Glomerular endothelial cell (primary cell): ENCODE measurements at places on chromosomes 7 and 10. TPM values are rescaled to one million over a fixed set of nuclear protein-coding genes. Genes with fewer than 3 reads are reported as not detected.

DNA sequence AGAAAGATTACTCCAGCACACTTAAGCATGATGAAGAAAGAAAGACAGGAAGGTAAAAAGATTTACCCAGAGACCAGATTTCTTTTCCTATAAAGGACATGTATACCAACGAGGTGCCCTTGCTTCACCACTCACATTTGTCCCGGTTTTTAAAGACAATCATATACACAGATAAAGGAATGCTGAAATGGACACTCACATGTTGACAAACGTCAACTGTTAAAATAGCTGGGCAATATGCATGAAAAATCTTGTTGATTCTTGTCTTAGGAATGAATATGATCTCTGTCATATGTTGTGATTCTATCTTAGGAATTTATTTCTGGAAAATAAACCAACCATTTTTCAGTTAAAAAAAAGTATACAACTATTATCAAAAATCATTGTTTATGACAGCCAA, 158.2 kb downstream of the SRPK2 start:
- no peak for DNase-seq

- no peak for DNase-seq
Measured at GRCh38 chr7:106887421-106887820, 22.3 kb downstream of the PIK3CG start.

GRCh38 chr7:7178906-7179305, 3.4 kb upstream of the C1GALT1 start:
- DNase-seq = no peak

- DNase-seq = no peak
Measured at GRCh38 chr10:18421726-18422293, 229.6 kb downstream of the NSUN6 start.

DNA sequence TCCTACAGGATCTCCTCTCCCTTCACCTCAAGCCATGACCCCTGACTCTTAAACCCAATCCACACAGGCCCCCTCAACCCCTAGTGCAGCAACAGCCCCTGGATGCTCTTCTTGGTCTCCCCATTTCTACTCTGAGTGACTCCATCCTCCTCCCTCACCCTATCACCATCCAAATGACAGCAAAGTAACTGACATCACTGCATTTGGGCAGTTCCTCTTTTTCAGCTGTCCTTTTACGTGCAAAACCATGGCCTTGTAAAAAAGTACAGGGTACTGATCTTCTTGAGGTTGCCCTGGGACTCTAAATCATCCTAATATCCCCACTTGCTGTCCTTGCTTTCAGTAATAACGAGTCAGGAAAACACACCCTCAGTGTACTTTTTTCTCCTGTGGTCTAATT, 454.9 kb downstream of the ADRA2A start:
- DNase-seq = no peak

The PON3 gene
- not detected in 2 replicates for total RNA-seq

DNA sequence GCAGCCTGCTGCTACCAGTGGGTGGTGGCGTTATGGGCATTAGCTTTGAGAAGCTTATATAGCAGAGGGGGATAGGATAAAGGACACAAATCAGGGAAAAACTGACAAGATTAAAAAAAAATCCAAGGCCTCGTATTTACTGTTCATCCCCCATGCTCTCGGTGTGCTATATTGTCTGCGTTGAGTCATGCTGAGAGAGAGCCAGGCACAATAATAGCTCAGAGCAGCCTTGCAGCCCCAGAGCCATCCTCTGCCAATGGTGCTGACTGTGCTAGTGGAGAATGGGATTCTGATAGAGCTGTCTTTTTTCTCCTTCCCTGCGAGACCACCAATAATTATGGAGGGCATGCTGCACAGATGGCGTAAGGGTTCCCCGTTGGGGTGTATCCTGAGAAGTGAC, 51.7 kb upstream of the FZD1 start:
- no peak for DNase-seq

- no peak for DNase-seq
Measured at GRCh38 chr10:117167346-117167788, 29.3 kb upstream of the VAX1 start.

- DNase-seq = no peak
Measured at GRCh38 chr10:48400129-48400849, 93.8 kb downstream of the MAPK8 start.

GRCh38 chr7:158958618-158959017, 102.3 kb downstream of the DYNC2I1 start:
- no peak for DNase-seq

- no peak for DNase-seq
Measured at GRCh38 chr10:110471566-110472139, 26.1 kb upstream of the DUSP5 start.

DNA sequence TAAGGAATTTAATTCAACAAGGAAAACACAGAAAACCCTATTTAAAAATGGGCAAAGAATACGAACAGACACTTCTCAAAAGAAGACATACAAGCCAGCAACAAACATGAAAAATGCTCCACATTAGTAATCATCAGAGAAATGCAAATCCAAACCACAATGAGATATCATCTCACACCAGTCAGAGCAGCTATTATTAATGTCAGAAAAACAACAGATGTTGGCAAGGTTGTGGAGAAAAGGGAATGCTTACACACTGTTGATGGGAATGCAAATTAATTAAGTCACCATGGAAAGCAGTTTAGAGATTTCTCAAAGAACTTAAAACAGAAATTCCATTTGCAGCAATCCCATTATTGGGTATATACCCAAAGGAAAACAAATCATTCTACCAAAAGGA, 55.2 kb downstream of the GCC1 start:
- DNase-seq = no peak

The SMO gene
- 6.2 and 6.5 TPM in 2 replicates for total RNA-seq

DNA sequence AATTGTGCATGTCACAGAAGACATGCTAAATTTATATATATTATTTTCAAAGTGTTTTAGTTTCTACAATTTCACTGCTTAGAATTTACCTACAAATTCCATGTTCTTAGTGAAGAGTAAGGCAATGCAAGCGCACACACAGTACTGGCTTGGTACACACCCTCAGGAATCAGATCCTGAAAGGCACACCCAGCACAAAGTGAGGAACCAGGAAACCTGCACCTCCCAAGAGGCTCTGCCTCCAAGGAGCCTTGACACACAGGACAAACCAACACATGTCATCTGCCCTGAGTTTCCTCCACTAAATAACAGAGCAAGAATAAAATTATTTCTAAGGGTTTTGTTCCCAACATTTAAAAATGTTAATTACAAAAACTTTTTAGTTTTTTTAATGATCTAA, 156.2 kb downstream of the PARD3 start:
- no peak for DNase-seq

The TMEM26 gene
- total RNA-seq = 1.7 and 2.9 TPM in 2 replicates

GRCh38 chr10:72702868-72703581, 11.1 kb downstream of the MCU start:
- no peak for DNase-seq

The SPDYE16 gene
- total RNA-seq = 0.24 TPM in 1 of 2 replicates, not detected in the other

The OR2A42 gene
- total RNA-seq = not detected in 2 replicates

GRCh38 chr10:79038104-79038840, 30.5 kb upstream of the ZMIZ1 start:
- DNase-seq = no peak

DNA sequence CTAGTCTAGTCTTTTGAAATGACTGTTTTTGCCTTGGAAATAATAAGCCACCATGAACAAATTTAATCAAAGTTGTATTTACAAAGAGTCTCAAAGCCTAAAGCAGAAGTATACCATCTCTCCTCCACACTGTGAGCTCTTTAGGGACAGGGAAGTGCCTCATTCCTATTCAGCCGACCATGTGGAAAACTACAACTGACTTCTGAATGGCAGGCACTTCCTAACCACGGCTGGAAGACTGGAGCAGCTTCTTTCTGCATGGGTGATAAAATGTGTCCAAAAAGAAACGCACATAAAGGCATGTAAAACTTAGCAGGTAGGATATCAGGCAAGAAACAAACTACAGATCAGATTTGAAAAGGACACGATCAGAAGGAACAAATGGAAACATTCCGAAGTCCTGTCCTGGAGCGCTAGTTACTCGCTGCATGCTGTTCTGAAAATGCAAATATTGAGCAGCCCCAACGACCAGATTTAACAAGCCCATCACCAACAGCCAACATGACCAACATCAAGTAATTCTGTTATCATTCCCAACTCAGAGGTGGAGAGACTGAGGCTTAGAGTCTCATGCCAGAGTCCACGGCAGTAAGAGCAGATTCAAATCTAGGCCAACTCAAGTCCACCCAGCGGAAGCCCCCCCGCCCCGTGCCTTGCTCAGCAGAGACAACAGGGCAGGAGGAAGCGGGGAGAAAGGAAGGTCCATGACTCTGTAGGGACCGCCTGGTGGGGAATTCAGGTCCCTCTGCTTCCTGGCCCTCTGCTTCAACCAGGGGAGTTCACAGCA, 26.5 kb downstream of the CTBP2 start:
- no peak for DNase-seq

- no peak for DNase-seq
Measured at GRCh38 chr10:121615836-121616235, 17.6 kb upstream of the FGFR2 start.

GRCh38 chr7:139582671-139583155, 59.2 kb downstream of the CLEC2L start:
- no peak for DNase-seq

- DNase-seq = no peak
Measured at GRCh38 chr10:70742537-70743429, 42.4 kb downstream of the TBATA start.

The SPDYE1 gene
- not detected in 2 replicates for total RNA-seq

The H2BK1 gene
- total RNA-seq = not detected in 2 replicates

The PDE1C gene
- total RNA-seq = 1.9 and 2.6 TPM in 2 replicates

The GATAD1 gene
- 17.8 and 24.8 TPM in 2 replicates for total RNA-seq

DNA sequence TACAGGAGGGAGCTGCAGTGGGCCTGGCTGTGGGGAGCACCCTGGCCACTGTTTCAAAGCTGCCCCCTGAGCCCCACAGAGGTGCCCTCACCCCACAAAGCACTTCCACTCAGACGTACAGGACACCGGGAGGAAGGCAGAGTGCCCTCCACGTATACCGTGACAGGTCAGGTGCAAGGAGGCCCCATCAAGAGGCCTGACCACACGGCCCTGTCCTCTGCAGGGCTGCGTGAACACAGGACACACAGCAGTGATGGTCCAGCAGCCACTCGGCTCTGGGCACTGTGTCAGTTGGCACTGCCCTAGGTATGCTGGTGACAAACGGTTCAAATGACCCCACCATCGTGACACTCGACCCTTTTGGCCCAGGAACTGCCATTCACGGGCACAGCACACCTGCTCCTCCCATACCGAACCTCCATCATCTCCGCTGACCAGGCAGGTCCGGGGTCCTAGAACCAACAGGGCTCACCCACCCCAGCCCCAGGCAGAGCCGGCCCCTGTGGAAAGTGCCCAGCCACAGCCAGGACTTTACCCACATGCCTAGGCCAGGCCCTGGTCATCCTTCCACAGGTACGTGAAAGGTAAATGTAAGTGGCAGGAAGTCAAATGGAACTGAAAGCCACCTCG, 560.9 kb downstream of the PTPRN2 start:
- no peak for DNase-seq

DNA sequence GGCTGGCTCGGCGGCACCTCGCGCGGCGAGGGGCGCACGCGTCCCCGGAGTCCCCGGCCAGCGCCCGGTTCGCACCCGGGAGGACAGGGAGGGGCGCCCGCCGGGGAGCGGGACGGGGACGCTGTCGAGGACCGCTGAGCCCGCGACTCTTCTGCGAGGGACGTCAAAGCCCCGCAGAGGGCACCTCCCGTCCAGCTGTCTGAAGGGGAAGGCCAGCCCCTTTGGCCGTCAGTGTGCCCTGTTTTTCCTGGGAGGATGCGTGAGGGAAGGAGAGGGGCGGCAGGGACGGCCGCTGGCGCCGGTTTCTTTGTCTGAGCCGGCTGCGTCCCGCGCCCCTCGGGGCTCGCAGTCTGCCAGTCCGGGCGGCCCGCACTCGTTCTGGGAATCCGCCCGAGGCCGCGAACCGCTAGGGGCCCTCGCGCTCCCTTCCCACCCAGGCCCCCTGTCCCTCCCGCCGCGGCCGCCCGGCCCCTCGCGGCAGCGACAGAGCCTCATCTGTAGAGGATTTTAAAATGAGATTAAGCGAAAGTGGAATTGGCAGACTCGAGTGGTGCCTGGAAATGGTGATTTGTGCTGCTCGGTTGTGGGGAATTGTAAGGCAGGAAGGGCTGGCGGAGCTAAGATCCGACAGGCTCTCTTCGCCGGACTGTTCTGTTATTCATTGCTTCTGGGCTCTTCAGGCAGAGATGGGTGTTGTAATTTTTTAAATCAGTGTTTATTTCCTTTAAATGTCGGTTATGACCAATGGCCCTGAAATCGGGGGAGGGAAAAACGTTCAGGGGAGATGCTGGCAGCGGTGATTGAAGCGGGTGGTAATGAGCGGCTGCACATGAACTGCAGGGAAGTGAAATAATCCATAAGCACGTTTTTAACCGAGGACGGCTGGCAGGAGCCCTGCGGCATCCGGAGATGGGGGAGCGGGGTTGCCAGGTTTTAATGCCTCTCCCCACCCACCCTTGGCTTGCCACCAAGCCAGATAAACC, 618 bp upstream of the RELN start:
- DNase-seq = no peak

- DNase-seq = no peak
Measured at GRCh38 chr10:11260170-11260569, 242.5 kb downstream of the CELF2 start.

- no peak for DNase-seq
Measured at GRCh38 chr7:33781167-33781566, 124.2 kb upstream of the BMPER start.

GRCh38 chr7:148925836-148926235, 41.7 kb upstream of the EZH2 start:
- no peak for DNase-seq

The SPDYE5 gene
- not detected in 2 replicates for total RNA-seq

DNA sequence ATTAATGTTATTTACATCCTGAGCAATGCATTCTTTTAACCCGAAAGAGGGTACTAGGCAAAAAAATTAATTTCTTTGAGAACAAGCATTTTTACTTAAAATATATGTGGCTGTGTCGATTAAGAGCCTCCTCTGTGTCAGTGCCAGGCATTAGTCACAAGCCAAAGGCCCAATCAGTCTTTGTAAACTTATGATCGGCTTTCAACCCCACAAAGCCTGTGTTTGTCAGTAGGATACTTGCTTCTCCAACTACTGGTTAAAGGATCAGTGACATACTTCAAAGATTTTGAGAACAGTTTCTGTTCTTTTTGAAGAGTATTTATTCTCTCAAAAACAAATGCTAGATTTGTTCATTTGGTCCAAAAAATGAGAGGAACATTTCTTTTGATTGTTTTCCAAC, 159.3 kb downstream of the NRCAM start:
- DNase-seq = no peak

DNA sequence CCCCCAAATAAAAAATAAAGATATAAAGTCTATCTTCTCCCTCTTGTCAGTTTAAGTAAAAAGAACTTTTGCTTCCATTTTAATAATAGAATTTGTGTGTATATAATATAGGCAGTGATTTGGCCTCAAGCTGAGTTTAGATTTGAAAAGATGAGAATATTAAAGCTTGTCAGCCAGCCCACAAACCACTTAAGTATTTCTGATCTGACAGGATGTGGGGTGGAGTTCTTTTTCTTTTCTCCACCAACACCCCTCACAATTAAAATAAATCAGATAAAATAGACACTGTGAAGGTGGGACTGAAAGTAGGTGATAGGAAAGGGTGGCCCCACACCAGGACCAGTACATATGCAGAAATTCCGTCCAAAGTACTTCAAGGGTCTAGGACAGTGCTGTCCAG, 714.1 kb downstream of the AUTS2 start:
- DNase-seq = no peak
